Activated naive CD4-positive, alpha-beta T cell treated with anti-CD3 and anti-CD28 coated beads, Interleukin-2, amount 50 U/mL, for 16 hours (primary cell): ENCODE measurements at places on chromosomes 4 and X.

GRCh38 chr4:2287594-2287915, 25.6 kb upstream of the MXD4 start:
- DNase-seq = no peak

DNA sequence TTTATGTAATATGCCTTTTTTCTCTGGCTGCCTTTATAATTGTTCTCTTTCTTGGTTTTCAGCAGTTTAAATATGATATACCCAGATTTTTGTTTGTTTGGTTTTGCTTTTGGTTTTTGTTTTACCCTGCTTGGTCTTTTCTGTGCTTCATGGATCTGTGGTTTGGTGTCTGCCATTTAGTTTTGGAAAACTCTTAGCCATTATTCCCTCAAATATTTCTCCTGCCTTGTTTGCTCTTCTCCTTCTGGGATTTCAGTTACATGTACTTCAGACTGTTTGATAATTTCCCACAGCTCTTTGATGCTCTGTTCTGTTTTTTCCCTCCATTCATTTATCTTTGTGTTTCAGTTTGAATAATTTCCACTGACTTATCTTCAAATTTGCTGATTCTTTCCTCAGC, 223.1 kb upstream of the BCOR start:
- DNase-seq = no peak

GRCh38 chr4:1091561-1091995, 21.8 kb downstream of the RNF212 start:
- DNase-seq = no peak

DNA sequence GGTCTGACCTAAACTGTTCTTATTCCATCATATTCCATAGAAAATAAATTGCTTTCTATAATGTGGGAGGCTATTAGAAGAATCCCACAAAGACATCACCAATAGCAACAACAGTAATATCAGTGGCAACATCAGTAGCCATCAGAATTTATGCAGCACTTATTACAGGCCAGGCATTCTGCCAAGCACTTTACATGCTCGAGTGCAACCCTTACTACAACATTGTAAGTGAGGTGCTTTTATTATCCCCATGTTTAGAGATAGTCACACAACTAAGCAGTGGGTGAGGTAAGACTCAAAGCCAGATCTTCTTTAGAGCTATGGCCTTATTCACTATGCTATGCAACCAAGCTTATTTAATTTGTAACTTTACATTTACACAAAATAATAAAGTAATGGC, 317.1 kb upstream of the BMP3 start:
- no peak for DNase-seq

DNA sequence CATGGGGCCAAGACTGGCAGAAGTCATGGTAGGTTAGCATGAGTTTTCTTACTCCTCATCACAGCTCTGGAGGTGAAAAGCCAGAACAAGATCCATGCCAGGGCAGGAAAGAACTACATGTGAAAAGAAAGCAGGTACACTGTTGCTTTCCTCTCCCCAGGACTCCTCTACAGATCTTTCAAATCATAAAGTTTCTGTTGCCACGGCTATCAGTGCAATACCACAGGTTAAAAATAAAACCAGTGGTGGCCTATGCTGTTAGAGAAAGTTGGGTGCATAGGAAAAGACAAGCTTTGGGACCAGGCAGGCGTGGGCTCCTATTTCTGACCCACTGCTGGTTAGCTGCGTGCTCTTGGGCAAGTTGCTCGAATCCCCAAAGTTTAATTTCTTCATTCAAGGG, 81.4 kb downstream of the SH3RF1 start:
- no peak for DNase-seq

DNA sequence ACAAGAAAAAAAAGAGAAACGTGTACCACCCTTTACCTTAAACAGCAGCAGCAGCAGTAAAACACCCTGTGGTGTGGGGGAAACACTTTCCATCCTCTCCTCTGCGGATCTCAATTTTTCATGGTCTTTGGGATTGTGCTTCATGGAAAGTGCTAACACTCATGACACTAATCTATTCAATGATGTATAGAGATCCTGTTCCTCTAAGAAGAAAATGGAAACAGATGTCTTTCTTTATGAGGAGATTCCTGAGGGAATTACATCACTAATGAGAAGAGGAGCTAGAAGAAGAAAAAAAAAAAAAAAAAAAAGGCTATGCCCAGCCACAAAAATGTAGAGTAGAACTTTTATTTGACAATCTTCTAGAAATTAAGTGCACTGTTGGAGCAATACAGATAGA, 62.9 kb upstream of the NDST3 start:
- no peak for DNase-seq

- no peak for DNase-seq
These were observed at the start of gene ODAM for GRCh38 chr4:70195425-70195824. Gene ODAM, plus strand, starts transcription at chr4:70195725. Its CDS starts 819 bp downstream, at chr4:70196544.

DNA sequence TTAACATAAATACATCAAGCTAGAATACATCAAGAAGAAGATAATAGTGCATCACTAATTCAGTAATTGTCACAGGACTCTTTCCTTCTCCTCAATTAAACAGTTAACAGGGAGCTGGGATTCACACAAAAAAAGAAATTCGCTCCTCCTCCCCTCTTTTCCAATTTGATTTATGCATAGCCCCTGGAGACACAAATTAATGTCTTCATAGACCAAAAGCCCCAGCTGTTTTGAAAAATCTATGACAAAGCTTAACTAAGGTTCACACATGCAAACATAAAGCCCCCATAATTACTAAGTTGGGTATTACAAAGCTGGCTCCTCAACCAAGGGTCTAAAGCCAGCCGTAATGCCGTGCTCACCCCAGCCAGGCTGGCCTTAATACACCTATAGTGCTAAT, 61.2 kb downstream of the ENOX2 start:
- DNase-seq = no peak

GRCh38 chr4:1219566-1219950, 29.4 kb downstream of the CTBP1 start:
- DNase-seq = no peak

- no peak for DNase-seq
These were observed 2.7 kb downstream of the TMEM154 start for GRCh38 chr4:152677117-152677516.

- DNase-seq = no peak
These were observed 186.1 kb downstream of the ATOH1 start for GRCh38 chr4:94014484-94015136.

DNA sequence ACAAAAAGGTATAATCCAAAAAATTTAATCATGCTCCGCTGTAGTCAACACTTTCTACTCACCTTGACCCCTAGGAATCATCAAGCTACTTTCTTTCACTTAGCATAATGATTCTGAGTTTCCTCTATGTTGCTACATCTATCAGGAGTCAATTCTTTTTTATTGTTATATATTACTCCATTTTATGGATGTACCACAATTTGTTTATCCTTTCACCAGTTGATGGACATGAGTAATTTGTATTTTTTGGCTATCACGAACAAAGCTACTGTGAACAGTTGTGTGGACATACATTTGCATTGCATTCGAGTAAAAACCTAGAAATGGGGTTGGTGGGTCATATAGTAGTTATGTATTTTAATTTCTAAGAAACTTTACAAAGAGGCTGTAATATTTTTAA, 102.9 kb downstream of the PRSS12 start:
- DNase-seq = no peak

DNA sequence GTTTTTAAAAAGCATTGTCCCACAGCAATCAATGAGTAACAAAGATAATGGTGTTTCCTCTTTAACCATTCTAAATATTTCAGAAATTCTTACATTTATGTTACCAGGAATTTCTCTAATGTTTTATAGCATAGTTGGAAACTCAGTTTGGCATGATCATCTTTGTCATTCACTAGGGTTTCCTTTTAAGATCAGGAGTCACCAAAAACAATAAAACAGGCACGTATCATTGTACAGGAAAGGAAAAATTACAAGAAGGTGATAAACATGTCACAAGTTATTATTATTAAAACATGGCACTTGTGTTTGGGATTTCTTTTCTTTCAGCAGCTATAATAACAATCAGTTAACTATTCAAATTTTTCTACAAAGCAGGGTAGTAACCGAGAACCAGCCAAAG, 84.0 kb downstream of the SLC10A7 start:
- DNase-seq = no peak

DNA sequence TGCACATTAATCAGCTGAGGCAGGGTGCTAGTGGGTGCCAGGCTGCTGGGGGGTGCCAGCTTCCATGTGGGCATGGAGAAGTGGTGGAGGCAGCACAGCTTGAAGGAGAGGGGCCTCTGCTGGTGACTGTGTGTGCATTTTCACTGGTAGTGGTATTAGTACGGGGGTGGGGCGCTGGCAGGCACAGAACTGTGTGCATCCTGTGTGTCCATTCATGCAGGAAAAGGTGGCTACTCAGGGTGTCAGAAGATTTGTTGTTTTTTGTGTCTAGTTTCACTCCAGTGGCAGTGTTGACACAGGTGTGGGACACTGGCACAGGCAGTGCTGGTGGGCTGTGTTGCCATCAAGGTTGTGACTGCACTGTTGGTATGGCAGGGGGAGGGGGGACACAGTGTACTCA, 1303.6 kb downstream of the FAM133A start:
- DNase-seq = no peak

DNA sequence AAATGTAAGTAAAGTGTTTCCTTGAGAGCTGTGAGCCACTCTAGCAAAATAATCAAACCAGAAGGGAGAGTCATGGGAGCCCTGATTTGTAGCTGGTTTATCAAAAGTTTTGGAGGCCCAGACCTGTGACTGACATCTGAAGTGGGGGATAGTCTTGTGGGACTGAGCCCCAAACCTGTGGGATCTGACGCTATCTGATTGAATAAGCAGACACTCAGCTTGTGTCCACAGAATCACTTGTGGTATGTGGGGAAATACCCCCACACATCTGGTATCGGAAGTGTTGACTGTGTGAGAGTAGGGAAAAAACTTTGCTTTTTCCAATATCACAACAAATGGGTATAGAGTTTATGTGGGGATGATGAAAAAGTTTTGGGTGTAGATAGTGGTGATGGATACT, 35.4 kb downstream of the FUNDC1 start:
- DNase-seq = no peak

DNA sequence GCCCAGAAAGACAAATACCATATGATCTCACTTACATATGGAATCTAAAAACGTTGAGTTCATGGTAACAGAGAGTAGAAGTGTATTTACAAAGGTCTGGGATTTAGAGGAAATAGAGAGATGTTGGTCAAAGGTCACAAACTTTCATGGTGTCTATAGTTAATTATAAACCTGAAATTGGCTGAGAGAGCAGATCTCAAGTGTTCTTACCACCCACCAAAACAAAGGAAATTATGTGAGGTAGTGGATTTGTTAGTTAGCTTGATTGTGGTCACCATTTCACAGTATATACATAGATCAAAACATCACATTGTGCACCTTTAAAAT, 186.8 kb downstream of the NWD2 start:
- no peak for DNase-seq

DNA sequence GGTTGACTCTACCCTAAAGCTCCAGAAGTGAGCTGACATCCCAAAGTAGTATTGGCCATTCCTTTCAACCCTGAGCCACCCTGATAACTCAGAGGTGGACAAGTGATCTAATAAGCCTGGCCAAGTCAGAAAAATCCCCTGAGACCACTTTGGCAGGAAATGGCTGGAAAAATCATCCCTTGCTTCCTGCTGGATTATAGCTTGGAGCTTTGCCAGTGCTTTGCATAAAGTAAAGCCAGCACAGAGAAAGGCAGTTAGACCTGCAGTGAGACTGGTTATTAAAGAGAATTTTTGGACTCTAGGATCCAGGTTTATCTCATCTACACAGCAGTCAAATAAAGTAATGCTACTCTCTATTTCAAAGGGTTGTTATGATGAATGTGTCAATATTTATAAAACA, 6.4 kb downstream of the CXCL3 start:
- DNase-seq = no peak

DNA sequence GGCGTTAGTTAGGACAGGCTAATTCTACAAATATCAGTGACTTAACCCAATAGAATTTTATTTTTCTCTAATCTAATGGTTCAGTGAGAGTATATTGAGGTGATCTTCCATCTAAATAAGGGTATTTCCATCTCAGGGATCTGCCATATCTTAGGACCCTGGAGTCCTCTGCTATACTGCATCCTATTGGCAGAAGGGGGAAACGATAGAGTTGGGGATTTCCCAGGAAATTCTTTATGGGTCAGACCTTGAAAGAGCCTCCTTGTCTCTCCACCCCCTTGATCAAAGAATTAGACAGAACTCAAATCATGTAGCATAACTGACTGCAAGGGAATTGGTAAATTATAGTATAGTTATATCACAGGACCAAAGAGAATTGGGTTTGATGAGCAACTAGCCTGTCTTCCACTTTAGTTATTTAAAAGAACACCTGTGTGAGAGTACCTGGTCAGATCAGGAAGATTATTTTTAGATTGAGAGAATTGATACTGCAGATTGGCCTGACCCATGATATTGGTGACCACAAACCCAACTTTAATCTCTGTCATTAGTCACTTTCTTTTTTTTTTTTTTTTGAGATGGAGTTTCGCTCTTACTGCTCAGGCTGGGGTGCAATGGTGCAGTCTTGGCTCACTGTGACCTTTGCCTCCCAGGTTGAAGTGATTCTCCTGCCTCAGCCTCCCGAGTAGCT, 25.6 kb downstream of the SMARCA5 start:
- DNase-seq = no peak

DNA sequence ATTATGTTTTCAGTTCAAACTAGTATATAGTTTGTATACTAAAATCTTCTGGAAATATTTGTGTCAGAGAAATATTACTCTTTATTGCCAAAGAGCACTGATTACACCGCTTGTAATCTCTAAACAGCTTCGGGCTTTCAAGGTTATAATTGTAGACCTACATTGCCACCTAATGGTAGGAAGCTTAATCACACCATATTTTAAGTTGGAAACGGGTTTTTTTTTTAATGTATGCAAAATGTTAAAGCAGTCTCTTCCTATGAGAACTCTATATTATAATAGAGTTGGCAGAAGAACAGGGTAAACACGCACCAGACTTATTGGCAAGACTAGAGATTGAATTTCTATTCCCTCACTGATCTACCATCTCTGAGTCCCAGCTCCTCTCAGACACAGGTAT, 19.5 kb upstream of the NFXL1 start:
- no peak for DNase-seq

DNA sequence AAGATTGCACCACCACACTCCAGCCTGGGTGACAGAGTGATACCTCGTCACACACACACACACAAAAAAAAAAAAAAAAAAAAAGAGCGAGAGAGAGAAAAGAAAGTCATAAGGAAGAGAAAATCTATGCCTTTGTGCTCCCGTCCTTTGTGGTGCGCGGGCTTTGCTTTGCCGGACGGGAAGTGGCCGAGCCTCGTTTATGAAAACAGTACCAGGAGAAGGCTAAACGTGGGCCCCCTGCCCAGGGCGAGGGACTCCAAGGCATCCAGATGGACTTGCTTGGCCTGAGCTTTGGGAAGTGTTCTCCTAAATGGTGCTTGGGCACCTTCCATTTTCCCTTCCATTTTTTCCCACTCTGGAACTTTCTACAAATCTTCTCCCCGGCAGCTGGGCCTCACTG, 109.3 kb upstream of the LRPAP1 start:
- DNase-seq = no peak

GRCh38 chrX:117895418-117895817, 221.2 kb downstream of the KLHL13 start:
- no peak for DNase-seq
